Naive thymus-derived CD4-positive, alpha-beta T cell (primary cell): ENCODE measurements at places on chromosomes 6 and 20. TPM values are rescaled to one million over a fixed set of nuclear protein-coding genes. Genes with fewer than 3 reads are reported as not detected.
A peak's percentile ranks its signal among the peaks of the same experiment; 100 is the strongest.

C20orf141 gene
- not detected for polyA plus RNA-seq

TMEM200A gene
- polyA plus RNA-seq, result 0.37 TPM

SNTA1 gene
- polyA plus RNA-seq, result 7.2 TPM

CCM2L gene
- not detected for polyA plus RNA-seq

DNA sequence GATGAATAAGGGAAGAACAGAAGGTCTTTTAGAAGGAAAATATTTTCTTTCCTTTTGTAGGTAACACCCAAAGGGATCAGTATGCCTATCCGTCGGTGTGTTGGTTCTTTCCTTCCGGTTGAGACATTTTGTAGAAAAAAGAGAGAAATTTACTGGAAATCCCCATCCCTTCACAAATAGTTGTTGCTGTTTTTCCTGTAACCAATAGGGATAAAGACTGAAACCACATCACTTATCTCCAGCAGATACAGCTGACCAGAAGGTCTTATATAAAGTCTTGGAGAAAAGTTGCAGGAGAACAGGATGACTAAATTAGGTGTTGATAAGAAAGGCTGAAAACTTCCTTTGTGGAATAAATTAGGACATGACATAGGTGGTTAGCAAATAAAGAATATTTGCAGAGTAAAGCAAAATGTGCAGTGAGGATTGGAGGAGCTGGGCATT lies 14.8 kb upstream of the HLA-DRB1 start:
- no peak overlapping the region for H3K27ac ChIP-seq
- H3K36me3 ChIP-seq, result no peaks in the 10 kb centered on the region
- no peak overlapping the region for H3K4me3 ChIP-seq
- H3K27me3 ChIP-seq, result no peaks in the 10 kb centered on the region
- no peak for DNase-seq

DNA sequence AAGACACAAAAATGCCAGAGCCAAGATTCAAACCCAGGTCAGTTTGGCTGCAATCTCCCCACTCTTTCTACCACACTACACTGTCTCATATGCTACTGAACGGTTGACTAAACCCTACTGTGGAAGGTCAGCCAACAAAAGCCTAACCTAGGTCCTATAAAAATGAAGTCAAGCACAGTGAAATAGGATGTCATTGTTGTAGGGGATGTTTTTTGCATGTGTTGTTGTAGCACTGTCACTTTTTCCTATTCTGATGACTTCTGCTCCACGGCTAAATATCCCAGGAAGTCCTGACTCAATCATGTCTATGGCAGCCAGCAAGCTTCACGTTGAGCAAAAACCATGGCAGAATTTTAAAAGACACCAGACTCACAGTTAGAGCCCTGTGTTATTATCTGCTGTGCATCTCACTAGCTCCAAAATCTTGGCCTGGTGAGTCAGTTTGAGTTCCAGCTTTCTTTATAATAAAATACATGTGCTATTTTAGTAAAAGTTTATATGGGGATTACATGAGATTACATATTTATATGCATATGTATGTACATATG lies 322.1 kb upstream of the NT5E start:
- no peak for DNase-seq
- H3K27me3 ChIP-seq, result no peaks in the 10 kb centered on the region
- H3K4me1 ChIP-seq, result no peaks in the 10 kb centered on the region
- H3K4me3 ChIP-seq, result no peak overlapping the region
- H3K27ac ChIP-seq, result no peak overlapping the region
- H3K36me3 ChIP-seq, result no peaks in the 10 kb centered on the region

GRCh38 chr6:24376871-24377270 lies 19.0 kb upstream of the DCDC2 start:
- no peak overlapping the region for H3K27ac ChIP-seq
- DNase-seq, result no peak
- H3K4me1 ChIP-seq, result no peaks in the 10 kb centered on the region
- H3K36me3 ChIP-seq, result no peaks in the 10 kb centered on the region
- H3K4me3 ChIP-seq, result no peak overlapping the region
- H3K27me3 ChIP-seq, result no peaks in the 10 kb centered on the region

DNA sequence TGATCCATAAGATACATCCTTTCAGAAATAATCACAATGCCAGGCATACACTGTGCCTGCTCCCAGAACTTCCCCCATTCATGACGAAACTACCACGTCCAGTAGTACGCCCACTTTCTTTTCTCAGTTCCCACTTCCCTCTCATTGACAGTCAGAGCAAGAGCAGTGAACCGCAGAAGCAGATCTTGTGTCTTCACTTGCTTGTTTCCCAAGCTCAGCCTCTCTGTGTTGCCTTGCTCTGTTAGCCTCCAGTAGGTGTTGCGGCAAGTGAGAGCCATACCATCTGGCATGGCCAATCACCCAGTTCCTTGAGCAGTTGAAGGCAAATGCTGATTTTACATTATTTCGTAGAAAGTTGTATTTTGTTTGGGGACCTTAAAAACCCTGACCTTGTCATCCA lies 11.7 kb downstream of the UST start:
- no peak overlapping the region for H3K4me3 ChIP-seq
- peaks cover 17% of the 10 kb centered on the region for H3K4me1 ChIP-seq
- no peaks in the 10 kb centered on the region for H3K36me3 ChIP-seq

DNA sequence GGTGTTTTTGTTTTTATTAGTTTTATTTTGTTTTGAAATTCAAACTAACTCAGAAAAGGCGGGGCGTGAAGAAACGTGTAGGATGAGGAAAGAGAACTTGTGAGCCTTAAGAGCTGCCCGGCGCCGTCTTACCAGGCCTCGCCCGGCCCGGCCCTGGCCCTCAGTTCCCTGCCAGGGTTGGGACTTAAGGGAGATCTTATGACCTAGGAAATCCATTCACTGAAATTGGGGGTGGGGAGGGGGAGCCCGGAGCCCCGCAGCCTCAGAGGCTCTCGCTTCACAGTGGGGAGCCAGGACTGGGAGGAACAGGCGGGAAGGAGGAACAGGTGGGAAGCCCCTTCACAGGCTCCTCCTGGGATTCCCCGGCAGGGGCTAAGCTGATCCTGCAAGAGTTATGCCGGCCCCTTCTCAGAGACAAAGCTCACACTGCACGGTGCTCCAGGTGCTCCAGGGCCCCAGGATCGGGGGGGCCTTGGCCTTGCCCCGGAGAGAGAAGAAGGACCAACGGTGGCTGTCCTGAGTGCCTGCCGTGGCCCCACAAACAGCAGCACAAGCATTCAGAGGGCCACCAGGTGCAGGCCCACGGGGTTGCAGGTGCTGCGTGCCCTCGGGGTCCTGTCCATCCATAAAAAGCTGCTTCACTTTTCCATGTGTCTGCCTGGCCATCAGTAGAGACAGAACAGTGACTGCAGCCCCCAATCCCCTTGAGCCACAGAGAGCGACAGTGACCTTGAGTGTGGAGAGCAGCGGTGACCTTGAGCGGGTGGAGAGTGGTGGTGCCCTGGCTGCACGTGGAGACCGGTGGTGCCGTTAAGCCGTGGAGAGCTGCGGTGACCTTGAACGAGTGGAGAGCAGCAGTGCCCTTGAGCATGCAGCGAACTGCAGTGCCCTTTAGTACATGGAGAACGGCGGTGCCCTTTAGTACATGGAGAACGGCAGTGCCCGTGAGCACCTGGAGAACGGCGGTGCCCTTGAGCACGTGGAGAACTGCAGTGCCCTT lies 152.7 kb downstream of the DLL1 start:
- no peaks in the 10 kb centered on the region for H3K4me1 ChIP-seq
- H3K27me3 ChIP-seq, result no peaks in the 10 kb centered on the region
- no peak overlapping the region for H3K27ac ChIP-seq
- no peak overlapping the region for H3K4me3 ChIP-seq
- no peaks in the 10 kb centered on the region for H3K36me3 ChIP-seq

GRCh38 chr6:45597424-45597823 lies 219.7 kb upstream of the SUPT3H start:
- H3K27ac ChIP-seq, result no peak overlapping the region
- no peaks in the 10 kb centered on the region for H3K27me3 ChIP-seq
- H3K4me3 ChIP-seq, result no peak overlapping the region
- no peaks in the 10 kb centered on the region for H3K36me3 ChIP-seq
- no peak for DNase-seq
- no peaks in the 10 kb centered on the region for H3K4me1 ChIP-seq

GRCh38 chr20:1184638-1185315 lies at the start of gene TMEM74B:
Gene TMEM74B, minus strand, starts transcription at chr20:1184981. Its CDS starts 1,180 bp downstream, at chr20:1183801.
- no peaks in the 10 kb centered on the region for H3K36me3 ChIP-seq
- H3K4me3 ChIP-seq, result no peak within 1 kb of the TSS
- H3K4me1 ChIP-seq, result no peaks in the 10 kb centered on the region
- DNase-seq, result no peak

DNA sequence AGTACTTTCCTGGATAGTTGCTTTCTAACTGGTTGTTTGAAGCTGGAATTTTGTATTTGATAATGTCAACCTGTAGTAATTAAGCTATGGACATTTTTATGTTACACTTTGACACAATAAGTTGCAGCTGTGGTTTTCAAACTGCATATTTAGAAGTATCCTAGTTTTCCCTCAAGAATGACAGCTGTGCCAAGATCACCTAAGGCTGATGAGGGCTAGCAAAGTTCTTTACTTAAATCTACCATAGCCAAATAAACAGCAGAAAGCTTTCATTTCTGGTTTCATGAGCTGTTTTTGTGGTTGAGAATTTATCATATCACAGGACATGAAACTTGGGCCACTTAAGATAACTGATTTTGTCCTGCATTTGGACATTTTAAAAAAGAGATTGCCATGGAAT lies 30.6 kb downstream of the FAM229B start:
- no peaks in the 10 kb centered on the region for H3K27me3 ChIP-seq
- H3K36me3 ChIP-seq, result no peaks in the 10 kb centered on the region
- no peak overlapping the region for H3K27ac ChIP-seq
- H3K4me3 ChIP-seq, result no peak overlapping the region
- no peaks in the 10 kb centered on the region for H3K4me1 ChIP-seq

DNA sequence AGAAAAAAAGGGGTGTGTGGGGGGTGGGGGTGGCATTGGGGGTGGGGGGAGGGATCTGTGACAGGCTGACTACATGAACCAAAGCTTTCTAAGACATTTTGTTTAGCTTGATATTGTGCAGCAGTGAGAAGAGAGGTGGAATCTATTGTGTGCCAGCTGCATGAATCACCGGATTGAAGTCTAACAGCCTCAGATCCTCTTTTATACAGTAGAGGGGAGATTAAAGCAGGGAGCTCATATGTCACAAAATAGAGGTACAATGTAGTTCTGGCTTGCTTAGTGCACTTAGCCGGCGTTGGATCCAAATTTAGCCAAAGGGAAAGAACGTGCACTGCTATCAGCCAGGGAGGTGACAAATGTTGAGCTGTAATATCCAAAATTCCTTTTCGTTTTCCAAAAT lies 404.2 kb upstream of the CITED2 start:
- no peak overlapping the region for H3K27ac ChIP-seq
- H3K4me3 ChIP-seq, result no peak overlapping the region
- H3K4me1 ChIP-seq, result no peaks in the 10 kb centered on the region
- DNase-seq, result no peak
- no peaks in the 10 kb centered on the region for H3K27me3 ChIP-seq
- H3K36me3 ChIP-seq, result no peaks in the 10 kb centered on the region

- DNase-seq, result peak; percentile 33
- H3K36me3 ChIP-seq, result no peaks in the 10 kb centered on the region
- no peak overlapping the region for H3K27ac ChIP-seq
These were observed 4.4 kb downstream of the CD83 start for GRCh38 chr6:14121936-14122344.

GRCh38 chr20:22569353-22569752 lies 15.0 kb downstream of the FOXA2 start:
- no peak overlapping the region for H3K4me3 ChIP-seq
- no peaks in the 10 kb centered on the region for H3K36me3 ChIP-seq
- no peaks in the 10 kb centered on the region for H3K27me3 ChIP-seq
- H3K27ac ChIP-seq, result no peak overlapping the region
- DNase-seq, result no peak
- no peaks in the 10 kb centered on the region for H3K4me1 ChIP-seq

- H3K4me1 ChIP-seq, result no peaks in the 10 kb centered on the region
- H3K4me3 ChIP-seq, result no peak overlapping the region
- DNase-seq, result no peak
- peaks cover 19% of the 10 kb centered on the region for H3K36me3 ChIP-seq
- H3K27me3 ChIP-seq, result no peaks in the 10 kb centered on the region
These were observed 115.1 kb downstream of the BTBD9 start for GRCh38 chr6:38524436-38525145.

DNA sequence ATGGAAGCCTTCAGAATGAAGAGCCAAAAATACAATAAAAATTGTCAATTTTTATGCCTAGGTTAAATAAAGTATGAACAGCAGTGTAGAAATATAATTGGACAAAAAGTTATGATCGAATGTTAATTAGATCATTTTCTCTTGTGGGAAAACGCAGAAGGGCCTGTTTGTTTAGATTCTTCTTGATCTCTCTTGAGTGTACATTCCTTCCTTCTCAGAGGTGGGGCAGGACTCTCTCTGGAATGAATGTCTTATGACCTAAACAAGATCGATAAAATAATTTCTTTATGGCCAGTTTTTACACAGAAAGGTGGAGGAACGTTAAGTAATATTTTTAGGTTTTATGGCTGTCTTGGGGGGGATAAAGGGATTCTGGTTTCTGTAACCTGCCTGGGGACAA lies 500.1 kb upstream of the MARCKS start:
- H3K27me3 ChIP-seq, result no peaks in the 10 kb centered on the region
- H3K36me3 ChIP-seq, result no peaks in the 10 kb centered on the region
- H3K27ac ChIP-seq, result no peak overlapping the region
- no peaks in the 10 kb centered on the region for H3K4me1 ChIP-seq
- no peak overlapping the region for H3K4me3 ChIP-seq

- H3K36me3 ChIP-seq, result no peaks in the 10 kb centered on the region
- H3K27me3 ChIP-seq, result no peaks in the 10 kb centered on the region
- no peaks in the 10 kb centered on the region for H3K4me1 ChIP-seq
- no peak overlapping the region for H3K27ac ChIP-seq
- DNase-seq, result no peak
- H3K4me3 ChIP-seq, result no peak overlapping the region
These were observed 26.8 kb downstream of the FBXL4 start for GRCh38 chr6:98920904-98921431.

- no peaks in the 10 kb centered on the region for H3K27me3 ChIP-seq
- no peak overlapping the region for H3K27ac ChIP-seq
- H3K4me1 ChIP-seq, result no peaks in the 10 kb centered on the region
- H3K36me3 ChIP-seq, result no peaks in the 10 kb centered on the region
- DNase-seq, result no peak
These were observed 100.2 kb upstream of the SLC35B3 start for GRCh38 chr6:8535519-8535918.

DNA sequence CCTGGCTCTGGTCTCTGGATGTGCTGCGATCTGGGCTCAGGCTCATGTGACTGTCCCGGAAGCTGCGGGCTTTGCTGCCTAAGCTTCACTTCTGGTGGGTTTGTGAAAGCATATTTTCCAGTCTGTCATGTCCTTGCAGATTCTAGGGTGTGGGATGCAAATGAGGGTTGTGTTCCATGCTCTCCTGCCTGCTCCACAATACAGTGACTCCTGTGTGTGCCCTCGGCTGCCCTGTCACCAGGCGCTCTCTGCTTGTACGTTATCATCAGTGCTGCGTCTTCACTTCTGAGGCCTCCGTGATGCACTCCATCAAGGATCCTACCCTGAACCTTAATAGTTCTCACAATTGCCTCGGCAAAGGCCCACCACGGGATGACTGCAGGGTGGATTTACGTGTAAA lies 84.2 kb downstream of the TTLL2 start:
- no peak for DNase-seq
- no peaks in the 10 kb centered on the region for H3K36me3 ChIP-seq

DNA sequence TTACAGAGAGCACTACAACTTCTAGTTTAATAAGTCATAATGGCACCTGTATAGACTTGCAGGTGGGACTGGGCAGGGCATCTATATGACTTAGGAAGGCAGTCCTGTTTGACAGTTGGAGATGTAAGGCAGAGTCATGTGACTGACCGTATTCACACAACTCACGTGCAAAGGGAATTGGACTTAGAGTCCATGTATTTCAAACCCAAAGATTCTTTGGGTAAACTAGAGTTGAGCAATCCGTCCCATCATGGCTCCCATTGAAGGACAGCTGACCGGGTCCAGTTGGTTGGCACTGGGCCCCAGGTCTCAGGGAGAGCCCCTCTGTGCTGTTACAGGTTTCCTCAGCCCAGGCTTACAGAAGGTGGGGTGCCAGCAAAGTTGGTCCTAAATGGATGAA lies 121.9 kb downstream of the ARID1B start:
- no peak for DNase-seq
- peaks cover 27% of the 10 kb centered on the region for H3K4me1 ChIP-seq
- H3K27ac ChIP-seq, result no peak overlapping the region
- H3K4me3 ChIP-seq, result no peak overlapping the region
